ENCODE measurements at places on chromosomes 12 and 14.

DNA sequence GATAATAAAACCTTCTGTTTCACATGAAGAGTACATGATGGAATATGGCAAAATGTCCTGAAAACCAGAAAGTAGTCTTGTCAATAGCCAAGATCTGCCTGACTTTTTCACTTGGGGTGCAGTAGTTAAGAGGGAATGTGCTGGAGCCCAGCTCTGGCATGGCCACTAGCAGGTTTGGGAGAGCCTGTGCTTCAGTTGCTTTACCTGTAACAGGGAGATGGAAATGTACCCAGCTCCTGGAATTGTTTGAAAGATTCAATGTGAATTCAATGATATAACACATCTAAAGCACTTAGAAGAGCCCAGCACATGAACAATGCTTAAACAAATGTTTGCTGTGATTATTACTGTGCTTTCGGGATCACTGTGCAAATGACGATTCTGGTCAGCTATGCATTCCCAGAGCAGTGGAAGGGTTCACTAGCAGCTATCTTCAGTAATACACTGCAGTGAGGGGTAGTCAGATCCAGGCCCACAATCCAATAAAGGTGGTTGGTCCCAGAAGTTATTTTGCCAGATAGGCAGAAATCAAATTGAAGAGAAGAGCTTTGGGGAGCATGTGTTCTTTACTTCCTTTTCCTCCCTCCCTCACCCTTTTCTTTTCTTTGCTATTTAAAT, 224.9 kb downstream of the APAF1 start:
- DNase-seq: no peak

GRCh38 chr12:96194576-96194889, 358 bp downstream of the ELK3 start:
- no peak for DNase-seq

DNA sequence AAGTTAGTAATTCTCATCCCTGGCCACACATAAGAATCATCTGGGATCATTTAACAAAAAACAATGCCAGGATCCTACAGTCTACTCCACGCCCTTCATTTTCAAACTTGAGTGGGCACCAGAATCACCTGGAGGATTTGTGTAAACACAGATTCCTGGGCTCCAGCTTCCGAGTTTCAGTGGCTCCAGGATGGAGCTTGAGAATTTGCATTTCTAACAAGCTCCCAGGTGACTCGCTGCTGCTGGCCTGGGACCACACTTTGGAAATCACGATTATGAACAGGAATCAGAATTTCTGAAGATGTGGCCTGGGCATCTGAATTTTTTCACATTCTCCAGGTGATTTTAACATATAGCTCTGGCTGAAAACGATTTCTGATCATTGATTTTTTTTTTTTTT, 234.8 kb downstream of the CACNA1C start:
- no peak for DNase-seq

GRCh38 chr12:50720501-50720900, 43.4 kb upstream of the ATF1 start:
- no peak for DNase-seq

DNA sequence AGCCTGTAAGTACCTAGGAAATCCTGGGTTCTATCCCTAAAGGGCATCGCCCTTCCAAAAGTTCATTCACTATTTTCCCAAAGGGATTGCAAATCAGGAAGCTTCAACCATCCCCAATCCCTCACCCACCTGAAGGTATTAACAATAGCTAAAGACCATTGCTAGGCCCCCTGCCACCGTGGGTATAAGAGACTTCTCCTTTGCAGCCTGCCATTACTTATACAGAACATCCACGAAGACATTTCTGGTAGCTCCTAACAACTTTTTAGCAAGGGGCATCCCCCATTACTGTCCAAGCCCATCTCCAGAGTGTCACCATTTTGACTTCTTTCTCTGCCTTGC, 384 bp upstream of the SMUG1 start:
- no peak for DNase-seq

- peak; percentile 20 for DNase-seq
Measured at GRCh38 chr14:69152181-69152901, 578 bp downstream of the DCAF5 start.

GRCh38 chr14:48628870-48629269, 953.5 kb upstream of the MDGA2 start:
- DNase-seq: no peak

DNA sequence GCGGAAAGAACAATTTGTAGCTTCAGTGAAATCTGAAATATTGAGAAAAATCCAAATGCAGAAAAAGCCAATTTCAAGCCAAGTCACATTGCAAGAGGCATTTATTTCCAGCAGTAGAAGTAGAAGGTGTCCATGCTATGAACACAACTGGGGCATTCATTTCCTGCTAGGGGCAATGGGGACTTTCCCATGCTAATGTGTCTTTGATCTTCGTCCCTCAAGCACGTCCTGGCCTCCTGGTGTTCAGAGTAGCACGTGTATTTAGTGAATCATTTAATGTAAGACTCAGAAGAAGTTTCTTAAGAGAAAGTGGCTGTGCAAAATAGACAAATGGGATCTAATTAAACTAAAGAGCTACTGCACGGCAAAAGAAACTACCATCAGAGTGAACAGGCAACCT, 267.9 kb downstream of the TMEM132C start:
- DNase-seq: no peak

- no peak for DNase-seq
Measured at GRCh38 chr12:22740656-22741355, 115.8 kb downstream of the ETNK1 start.
